ENCODE measurements at places on chromosomes 5 and 9.

- DNase-seq: no peak
Observed at GRCh38 chr5:122164831-122165558, 35.6 kb downstream of the ZNF474 start.

DNA sequence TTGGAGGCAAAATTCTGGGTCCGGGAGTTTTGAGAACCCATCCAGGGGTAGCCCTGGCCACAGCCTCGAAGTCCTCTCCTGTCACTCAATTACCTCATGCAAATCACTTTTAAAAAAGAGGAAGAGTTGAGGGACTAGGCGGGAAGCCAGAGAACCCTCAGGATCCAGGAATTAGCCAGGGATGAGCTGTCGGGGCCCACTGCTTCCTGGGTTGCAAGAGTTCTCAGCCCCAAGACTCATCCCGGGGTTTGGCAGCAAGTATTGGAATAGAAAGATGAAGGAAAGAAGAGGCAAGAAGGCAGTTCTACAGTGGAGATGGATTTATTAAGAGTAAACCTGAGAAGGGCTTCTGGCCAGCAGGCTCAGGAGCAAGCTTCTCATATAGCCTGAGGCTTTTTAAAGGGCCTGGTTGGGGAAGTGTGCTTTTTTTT lies 25.6 kb downstream of the C9orf50 start:
- DNase-seq: no peak

DNA sequence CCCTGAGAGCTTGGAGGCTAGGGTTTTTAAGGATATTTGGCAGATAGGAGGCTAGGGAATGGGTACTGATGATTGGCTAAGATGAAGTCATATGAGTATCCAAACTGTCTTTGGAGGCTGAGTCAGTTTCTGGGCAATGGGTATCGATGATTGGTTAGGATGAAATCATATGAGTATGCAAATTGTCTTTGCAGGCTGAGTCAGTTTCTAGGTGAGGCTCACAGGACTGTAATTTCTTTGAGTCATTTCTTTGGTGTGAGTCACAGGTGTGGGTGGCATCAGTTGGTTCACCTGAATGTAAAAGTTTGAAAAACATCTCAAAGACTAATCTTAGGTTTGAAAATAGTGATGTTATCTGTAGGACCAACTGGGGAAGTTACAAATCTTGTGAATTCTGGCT lies 1068.0 kb downstream of the NR2F1-AS1 start:
- DNase-seq: no peak

DNA sequence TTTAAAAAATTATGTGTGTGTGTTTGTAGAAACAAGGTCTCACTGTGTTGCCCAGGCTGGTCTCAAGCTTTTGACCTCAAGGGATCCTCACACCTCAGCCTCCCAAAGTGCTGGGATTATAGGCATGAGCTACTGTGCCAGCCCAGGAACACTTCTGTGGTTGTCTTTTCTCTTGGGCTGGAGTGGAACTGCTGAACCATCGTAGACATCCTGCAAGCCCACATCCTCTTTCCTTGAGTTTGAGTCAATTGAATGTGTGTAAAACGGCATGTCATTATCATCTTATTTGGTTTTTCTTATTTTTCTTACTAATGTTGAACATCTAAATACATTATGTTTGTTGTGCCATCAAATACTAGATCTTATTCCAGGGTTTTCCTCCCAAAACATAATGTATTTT lies 40.0 kb downstream of the EHMT1 start:
- DNase-seq: no peak

- no peak for DNase-seq
Observed at GRCh38 chr9:124813501-124814163, 36.7 kb downstream of the OLFML2A start.

DNA sequence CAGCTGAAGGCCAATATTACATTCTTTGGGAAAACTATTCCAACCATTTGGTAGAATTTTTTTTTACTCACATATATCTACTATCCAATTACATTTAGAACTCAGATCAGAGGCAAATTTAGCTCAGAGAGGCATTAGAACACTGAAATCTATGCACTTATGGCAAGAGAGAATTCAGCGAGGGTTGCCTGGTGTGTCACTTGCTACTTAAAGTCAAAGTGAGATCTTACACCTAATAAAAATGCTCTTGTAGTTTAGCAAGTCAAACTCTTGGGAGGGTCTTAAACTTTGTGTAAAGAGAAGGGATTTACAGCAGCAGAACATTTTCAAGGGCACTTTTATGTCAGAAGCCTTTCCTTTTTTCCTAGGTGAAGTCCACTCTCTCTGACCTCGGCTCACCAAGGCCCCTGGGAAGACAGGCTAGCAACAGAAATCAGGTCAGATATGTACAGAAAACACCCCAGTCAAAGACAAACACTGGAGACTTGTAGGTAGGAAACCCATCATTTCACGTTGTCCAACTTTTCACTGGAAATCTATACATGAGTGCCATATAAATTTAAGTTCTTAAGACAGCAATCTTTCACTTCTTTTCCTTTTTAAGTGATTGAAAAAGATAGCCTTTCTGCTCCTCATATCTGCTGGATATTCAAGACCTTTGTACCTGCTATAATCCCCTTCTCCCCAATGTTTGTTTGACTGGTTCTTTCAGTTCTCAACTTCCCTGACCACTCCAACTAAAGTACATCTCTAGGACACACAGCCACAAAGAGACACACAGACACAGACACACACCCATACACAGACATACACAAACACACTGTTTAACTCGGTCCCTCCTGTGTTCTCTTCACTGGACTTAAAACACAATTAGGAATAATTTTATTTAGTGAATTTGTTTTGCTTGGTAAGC lies 635.8 kb downstream of the PDE4D start:
- no peak for DNase-seq

DNA sequence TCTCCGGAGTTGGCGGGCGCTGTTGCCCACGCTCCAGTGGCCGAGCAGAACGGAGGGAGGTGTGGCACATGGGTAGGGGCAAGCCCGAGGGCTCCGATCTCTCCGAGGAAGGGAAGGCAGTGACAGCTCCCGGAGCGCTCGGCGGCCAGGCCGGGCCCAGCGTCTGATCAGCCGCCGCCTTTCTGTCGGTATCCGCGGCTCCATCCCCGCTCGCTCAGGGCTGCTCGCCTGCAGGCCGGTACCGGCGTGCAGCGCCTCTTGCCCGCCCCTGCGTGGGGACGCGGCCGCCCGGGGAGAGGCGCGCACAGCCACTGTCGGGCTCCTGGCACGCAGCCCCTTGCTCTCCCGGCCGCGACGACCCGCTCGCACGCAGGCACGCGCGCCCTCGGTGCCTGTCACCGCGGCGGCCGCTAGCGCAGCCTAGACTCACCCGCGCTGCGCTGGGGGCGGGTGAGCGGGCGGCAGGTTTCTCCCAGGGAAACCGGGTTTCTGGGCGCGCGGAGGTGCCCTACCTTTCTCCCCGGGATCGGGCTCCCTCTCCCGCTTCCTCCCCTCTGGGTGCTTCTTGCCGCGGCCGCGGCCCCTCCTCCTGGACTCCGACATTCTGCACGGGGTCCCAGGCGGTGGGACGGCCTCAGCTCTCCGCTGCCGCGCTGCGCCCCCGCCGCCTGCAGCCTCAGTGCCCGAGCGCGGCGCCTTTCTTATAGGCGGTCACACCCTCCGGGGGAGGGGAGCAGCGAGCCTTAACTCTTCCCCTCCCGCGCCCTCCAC lies 108.4 kb downstream of the PSD2 start:
- DNase-seq: no peak

GRCh38 chr9:121300283-121301119 lies 32.5 kb downstream of the GSN start:
- no peak for DNase-seq

- DNase-seq: no peak
Observed at GRCh38 chr5:157159209-157159751, 6.8 kb downstream of the GARIN3 start.

DNA sequence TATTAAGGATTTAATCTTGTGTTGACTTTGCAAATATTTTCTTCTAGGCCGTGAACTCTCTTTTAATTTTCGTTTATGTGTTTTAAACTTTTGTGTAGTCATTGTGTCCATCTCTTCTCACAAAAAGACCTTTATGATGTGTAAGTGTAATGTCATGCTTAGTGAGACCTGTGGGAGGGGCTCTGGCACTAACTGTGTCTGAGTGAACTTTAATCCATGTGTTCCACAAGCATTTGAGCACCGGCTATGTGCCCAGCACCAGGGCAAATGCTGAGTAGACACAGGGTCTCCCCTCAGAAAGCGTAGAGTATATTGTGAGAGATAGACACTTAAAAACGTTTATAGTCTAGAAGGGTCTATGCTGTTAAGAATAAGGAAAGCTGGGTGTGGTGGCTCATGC lies 272.6 kb upstream of the TUT7 start:
- no peak for DNase-seq

DNA sequence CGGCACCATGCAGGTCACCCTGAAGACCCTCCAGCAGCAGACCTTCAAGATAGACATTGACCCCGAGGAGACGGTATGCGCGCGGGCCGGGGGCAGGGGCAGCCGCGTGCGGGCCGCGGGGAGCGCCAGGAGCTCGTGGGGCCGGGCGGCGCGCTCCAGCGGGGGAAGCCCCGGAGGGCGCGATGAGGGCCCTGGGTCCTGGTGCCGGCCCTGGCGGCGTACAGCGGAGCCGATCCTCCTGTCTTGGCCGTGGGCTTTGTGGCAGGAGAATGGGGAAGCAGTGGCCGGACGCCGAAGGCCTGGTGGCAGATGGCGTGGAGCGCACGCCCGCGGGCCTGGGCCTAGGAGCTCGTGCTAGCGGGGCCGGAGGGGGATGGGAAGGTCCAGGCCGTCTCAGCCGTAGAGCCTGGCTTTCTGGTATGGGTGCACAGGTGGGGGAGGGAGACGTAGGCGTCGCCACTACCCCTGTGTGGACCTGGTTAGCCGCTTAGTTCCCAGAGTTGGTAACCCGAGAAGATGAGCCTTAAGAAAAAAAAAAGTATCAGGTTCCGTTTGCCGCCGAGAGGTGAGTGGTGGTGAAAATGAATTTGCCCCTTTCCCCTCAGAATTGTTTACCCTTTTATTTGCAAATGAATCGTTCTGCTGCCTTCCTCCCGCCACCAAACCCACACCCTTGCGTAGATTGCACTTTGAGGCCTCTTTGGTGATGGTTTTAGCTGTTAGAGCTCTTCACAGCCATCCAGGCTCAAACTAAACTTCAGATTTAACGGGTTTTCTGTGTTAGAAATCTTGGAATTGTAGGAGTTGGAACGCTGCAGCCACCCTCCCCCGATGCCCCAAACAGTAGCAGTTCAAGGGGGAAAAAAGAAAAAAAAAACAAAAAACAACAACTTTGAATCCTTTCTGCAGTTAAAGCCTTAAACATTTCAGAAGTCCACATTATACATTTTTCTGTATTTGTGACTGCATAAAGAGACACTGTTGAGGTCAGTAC lies 841 bp downstream of the RAD23B start:
- DNase-seq: peak; percentile 34

DNA sequence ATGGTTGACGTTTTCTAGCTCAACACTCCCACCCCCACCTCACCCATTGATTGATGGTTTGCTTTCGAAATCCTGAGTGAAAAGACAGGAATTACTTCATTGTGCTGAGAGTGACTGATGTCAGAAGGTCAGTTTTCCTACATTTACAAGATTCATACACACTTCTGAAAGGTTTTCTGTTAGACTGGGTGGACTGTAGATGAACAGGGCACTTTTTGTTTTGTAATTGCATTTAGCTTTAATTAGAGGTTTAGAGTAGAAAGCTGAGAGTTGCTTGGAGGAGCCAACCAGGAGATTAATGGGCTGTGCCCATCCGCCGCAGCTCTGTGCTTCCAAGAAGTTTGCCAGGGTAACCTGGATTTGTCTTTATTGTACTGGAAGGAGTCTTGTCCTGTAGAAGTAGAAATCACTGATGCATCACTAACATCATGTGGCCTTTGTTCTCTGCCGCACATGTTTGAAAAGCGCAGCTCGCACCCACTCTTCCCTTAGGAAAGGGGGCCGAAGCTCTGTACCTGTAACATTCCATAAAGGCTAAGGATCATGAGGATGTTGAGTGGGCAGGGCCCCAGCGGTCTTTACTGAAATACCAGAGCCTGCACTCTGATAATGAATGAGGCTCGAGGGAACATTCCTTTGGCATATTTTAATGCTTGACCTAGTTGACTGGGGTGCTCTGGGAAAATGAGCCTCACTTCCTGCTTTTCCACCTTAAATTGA lies 267.6 kb upstream of the DMRT1 start:
- no peak for DNase-seq

GRCh38 chr9:34318163-34318790 lies 10.8 kb downstream of the KIF24 start:
- DNase-seq: no peak

DNA sequence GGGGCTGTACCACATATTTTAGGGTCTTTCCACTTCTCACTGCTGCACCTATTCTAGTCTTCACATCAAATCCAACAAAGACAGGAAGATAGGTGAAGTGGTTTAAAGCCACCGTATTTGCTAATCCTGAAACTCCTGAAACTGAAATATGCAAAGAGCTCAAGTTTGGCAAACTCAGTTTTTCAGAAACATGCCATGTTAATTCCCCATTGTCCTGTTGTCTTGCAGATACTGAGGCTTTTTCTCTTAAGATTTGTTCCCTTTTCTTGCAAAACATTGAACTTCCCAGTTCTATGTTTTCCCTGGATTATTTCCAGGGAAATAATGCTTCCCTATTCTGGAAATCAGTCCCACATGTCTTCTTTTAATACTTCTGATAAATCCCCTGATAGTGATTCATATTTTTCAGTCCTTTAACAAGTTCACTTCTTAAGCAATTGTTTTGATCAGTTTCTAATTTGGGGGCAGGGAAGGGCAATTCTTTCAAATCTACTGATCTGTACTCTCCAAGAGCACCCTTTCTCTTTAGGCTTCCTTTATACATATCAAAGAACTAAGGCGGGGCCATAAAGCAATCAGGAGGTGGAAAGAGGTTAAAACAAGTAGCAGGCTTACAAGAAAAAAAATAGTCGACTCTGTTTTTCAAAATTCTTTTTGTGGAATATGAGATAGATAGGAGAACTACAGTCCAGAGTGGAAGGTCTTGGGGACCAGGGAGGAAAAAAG lies 648.5 kb downstream of the BNC2 start:
- no peak for DNase-seq

DNA sequence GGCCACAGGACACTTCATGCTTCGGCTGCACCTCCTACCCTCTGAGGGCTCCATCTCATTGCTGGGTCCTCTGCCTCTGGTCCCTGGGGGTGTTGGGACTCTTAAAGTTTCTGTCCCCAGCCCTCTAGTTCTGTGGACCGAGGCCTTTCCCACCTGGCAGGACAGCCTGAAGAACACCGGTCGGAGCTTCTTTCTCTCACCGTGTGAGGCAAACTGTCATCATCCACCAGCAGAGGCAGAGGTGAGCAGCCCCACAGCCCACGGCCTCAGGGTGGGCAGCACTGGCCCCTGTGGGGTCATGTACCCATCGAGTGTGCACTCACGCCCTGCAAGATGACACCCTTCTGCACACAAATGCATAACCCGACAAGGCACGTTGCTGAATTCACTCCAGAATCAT lies 49.9 kb downstream of the IRX2 start:
- no peak for DNase-seq

Measured in stimulated activated CD8-positive, alpha-beta memory T cell treated with anti-CD3 and anti-CD28 coated beads, Interleukin-4, amount 100 ng/mL, for 4 hours (primary cell).